ENCODE measurements at places on chromosomes 11 and 22.
A peak's percentile ranks its signal among the peaks of the same experiment; 100 is the strongest.

GRCh38 chr11:134734141-134734845 is 322.3 kb upstream of the B3GAT1 start:
- no peak for DNase-seq

GRCh38 chr11:46491661-46492330 is 100.2 kb upstream of the CHRM4 start:
- DNase-seq = no peak

GRCh38 chr11:119843877-119844276 is 114.9 kb upstream of the NECTIN1 start:
- no peak for DNase-seq

- no peak for DNase-seq
Measured at GRCh38 chr11:63816166-63816565, 2.9 kb downstream of the SPINDOC start.

DNA sequence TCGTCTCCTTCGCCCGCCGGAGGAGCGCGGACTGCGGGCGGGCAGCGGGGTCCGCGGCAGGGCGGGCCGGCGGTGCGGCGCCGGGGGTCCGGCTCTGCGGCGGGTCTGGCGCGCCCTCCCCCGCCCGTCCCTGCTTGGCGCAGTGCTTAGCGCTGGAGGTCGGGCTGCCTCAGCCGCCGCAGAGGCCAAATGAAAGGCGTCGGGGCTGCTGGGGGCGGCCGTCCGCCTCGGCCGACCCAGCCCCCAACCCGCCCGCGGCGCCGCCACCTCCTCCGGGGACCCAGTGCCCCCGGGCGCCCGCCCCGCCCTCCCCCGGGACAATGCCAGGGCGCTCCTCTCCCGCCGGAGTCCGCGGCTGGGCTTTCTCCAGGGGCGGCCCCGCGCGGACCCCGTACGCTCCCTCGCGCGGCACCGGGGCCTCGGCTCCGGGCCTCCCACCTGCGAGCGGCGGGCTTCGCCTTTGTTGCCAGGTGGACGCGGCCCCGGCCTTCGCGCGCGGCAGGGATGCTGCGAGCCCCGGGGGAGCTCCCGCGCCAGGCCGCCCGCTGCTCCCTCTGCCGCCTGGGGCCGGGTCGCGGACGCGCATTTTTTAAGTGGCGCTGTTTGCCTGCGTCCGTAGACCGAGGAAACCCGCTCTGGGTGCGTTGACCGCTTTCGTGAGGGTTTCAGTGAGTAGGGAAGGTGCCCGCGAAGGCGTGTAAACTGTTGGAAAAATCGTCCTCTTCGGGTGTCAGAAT is 583 bp downstream of the APLP2 start:
- peak; percentile 34 for DNase-seq

DNA sequence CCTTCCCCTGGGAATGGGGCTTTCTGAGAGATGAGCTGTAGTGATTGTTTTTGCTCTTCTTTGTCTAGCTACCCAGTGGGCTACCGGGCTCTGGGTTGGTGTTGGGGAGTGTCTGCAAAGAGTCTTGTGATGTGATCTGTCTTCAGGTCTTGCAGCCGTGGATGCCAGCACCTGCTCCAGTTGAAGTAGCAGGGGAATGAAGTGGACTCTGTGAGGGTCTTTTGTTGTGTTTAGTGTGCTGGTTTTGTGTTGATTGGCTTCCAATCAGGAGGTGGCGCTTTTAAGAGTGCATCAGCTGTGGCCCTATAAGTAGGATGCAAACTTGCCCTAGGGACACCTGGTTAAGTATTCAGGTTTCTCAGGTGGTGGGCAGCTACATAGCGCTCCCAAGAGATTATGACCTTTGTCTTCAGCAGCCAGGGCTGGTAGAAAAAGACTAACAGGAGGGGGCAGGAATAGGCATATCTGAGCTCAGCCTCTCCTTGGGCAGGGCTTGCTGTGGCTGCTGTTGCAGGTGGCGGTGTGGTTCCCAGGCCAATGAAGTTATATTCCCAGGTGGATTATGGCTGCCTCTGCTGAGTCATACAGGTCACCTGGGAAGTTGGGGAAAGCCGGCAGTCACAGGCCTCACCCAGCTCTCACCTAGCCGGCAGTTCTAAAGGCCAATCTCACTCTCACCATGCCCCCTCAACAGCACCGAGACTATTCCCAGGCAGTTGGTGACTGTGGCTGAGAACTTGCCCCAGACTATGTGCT is 315.7 kb upstream of the C11orf87 start:
- DNase-seq = no peak

Measured in stimulated activated CD4-positive, alpha-beta T cell treated with anti-CD3 and anti-CD28 coated beads, Interleukin-12 subunit alpha, Interleukin-12 subunit beta, amount 100 ng/mL, for 4 hours (primary cell).